Activated CD8-positive, alpha-beta memory T cell treated with anti-CD3 and anti-CD28 coated beads for 1 hour (primary cell): ENCODE measurements at places on chromosomes 7 and 10.

- no peak for DNase-seq
Observed at GRCh38 chr7:42593860-42594259, 318.0 kb downstream of the C7orf25 start.

DNA sequence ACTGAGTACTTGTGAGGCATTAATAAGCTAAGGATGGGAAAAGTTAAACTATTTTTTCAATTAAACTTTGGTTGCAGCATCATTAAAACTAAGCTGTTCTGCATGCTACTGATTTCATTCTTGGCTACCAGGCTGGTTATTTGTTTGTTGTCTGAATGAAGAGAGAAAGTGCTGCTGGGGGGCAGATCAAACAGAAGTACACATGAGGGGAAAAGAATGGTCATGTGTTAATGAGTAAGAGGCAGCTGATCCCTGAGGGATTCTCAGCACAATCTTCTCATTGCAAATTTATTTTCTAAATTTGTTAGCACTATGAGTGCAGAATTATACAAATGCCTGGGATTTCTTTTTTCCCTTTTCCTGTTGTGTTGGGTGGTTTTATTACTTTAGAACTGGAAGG is 213.2 kb upstream of the HPS1 start:
- DNase-seq, result no peak

- no peak for DNase-seq
Observed at GRCh38 chr10:130021383-130021950, 57.4 kb upstream of the EBF3 start.

DNA sequence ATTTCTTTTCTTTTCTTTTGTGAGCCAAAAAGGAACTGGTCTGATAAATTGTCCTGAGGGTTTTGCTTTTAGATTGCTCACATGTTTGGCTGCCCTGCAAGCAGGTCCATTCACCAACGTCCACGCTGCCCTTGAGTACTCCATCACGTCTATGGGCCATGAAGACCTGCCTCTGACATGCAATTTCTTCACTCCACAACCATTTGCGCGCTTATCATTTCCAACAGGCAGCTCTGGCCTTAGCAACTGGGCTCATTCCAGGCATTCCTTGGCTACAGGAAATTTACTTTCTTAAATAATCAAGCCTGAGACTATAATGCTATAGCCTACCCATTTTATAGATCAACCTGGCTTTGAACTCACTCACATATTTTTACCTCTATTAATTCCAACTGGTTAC is 408.3 kb upstream of the C7orf33 start:
- DNase-seq, result no peak

DNA sequence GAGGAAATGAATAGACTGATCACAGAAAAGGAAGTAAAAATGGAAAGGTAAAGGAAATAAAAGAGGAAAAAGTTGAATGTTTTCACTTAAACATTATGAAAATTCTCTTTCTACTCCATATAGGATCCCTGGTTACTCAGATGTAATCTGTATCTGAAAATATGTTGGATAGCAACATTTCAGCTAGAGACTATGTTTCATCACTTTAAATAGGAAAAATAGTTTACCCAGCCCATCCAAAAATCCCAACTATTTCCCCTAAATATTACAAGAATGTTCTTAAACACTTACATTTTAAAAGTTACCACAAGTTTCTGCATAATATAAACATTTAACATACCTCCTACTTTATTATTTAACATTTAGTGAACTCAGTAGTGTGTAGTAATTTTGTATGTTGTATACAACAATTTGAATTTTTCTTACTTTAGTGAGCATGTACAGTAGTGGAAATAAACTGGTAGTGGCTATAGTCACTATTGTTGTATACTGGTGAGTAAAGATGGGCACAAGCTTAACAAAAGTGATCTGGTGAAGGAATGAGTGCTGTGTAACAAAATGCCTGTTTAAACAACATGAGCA is 27.1 kb downstream of the SLF2 start:
- no peak for DNase-seq

DNA sequence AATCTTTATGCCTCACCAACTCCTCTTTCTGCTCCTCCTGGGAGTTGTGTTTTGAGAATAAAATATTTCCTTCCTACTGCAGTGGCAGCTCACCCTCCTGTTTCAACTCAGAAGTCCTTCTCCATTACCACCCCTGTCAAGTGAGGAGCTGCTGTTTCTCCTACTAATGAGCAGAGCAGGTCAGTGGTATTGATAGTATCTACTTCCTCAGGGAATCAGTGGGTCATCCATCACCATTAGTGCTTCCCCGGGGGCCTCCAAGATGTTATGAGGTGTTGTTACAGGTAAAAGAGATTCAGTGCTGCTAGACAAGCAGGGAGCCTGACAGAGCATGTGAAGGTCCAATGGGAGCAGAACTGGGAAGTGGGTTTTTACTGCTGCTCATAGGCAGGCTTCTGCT is 795.2 kb downstream of the REEP3 start:
- no peak for DNase-seq

- DNase-seq, result no peak
Observed at GRCh38 chr10:51905032-51905431, 205.6 kb upstream of the CSTF2T start.

DNA sequence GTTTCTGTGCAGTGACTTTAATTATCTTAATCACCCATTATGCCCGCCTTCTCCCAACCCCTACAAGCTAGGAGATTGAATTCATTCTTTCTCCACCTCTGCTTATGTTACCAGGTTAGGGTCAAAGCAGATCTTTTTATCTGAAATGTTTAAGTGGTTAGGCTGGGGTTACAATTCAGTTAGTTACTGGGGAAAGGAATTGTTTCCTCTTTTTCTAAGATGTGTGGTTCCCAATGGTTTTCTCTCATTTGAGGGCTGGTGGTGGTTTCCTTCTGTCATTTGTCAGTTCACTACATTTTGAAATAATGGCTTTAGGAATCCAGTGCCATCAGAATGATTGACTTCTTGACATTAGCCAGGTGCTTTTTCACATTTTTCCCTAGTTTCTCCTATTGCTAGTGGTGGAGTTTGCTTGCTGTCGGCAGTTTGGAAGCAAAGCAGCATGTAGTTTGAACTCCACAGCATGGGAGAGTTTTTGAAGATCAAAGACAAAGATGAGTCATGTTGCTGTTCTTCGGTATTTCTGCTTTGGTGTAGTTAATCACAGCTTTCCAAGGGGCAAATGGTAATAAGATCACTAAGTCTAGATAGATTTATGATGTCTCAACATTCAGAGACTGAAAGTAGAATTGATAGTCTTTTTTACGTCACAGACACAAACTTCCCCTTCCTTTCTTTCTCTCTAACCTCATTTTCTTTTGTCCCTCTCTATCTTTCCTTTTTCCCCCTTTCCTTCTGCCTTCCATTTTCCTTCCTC is 168.2 kb downstream of the SND1 start:
- DNase-seq, result no peak

GRCh38 chr7:31896925-31897324 is 173.3 kb downstream of the PDE1C start:
- DNase-seq, result no peak

- DNase-seq, result no peak
Observed at GRCh38 chr10:6726924-6727323, 146.8 kb upstream of the PRKCQ start.

- no peak for DNase-seq
Observed at GRCh38 chr10:8039321-8039881, 15.1 kb upstream of the GATA3 start.

GRCh38 chr10:71608819-71609768 is 110.5 kb downstream of the C10orf105 start:
- peak; percentile 5 for DNase-seq

DNA sequence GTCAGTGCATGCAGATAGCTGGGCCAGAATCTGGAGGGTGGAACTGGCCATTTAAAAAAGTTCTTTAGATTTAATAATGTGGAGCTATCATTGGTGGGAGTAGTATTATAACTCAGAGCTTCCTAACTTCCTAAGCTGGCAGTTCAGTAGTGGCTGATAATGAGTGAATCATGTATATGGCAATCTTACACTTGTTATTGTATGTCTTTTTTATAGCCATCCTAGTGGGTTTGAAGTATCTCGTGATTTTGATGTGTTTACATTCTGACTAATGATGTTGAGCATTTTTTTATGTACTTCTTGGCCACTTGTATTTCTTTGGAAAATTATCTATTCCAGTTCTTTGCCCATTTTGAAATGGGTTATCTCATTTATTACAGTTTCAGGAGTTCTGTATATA is 15.4 kb downstream of the TFAM start:
- no peak for DNase-seq

GRCh38 chr10:54749623-54750022 is 51.4 kb downstream of the PCDH15 start:
- DNase-seq, result no peak

GRCh38 chr7:95772298-95772770 is at the start of gene DYNC1I1:
Gene DYNC1I1 (plus strand): TSS chr7:95772554. CDS start chr7:95804730, 32,176 bp downstream.
- DNase-seq, result no peak

DNA sequence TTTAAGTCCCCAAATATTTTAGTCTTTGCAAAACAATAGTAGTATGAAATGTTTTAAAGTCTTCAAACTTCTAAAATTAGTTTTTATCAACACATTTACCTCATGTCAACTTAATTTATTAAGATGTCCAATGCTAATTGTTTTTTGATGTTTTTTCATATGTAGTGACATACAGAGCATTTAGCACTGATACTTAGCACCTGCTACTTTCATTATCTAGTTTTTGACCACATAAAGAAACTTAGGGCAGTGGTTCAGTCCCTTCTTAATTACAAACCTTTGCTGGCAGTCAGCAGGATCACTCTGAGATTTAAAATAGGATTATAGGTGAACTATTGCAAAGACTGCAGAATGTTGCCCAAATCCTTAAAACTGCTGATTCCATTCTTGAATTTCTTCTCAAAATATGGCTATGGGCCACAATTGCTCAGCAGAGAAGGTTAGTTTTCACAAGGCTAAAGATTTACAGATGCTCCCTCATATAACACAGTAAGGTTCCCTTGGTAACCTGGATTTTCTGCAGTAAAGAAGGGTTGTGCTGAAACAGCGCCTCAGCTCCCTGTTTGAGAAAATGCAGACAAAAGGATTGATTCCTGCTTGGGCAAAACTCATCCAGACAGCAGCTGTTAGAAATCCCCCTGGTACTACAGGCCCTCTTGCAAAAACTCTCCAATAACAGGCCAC is 3.4 kb downstream of the GPR85 start:
- DNase-seq, result no peak

- DNase-seq, result no peak
Observed at GRCh38 chr10:14074062-14074884, 256.5 kb downstream of the FRMD4A start.

- no peak for DNase-seq
Observed at GRCh38 chr7:122984021-122984420, 11.5 kb downstream of the TAS2R16 start.

GRCh38 chr10:95395947-95396449 is 105.2 kb upstream of the PDLIM1 start:
- DNase-seq, result no peak

- no peak for DNase-seq
Observed at GRCh38 chr10:132205650-132206376, 19.1 kb downstream of the DPYSL4 start.

DNA sequence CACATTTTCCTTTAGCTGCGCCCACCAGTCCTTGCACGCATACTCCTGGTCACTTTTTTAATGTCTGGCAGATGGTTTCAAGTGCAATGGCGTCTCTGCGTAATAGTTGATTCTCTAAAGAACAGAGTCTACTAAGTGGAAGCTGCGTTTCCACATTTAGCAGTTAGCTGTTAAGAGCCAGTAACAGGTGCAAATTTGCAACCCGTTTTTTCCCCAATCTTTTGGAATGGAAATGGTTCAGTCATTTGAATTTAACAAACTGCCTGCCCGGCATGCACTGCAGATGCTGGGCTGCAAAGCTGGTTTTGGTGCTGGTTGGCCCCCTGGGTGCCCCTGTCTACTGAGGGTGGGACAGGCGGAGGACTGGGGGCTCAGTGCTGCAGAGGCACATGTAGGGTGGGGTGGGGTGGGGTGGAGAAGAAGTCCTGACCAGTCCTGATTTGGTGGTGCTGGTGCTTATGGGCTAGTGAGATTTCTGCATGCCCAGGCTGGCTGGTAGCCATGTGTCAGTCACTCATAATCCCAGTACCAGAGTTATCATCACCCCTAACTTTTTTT is 43.9 kb downstream of the CUX1 start:
- DNase-seq, result no peak

GRCh38 chr7:142468871-142469665 is 211.2 kb upstream of the PRSS58 start:
- no peak for DNase-seq

DNA sequence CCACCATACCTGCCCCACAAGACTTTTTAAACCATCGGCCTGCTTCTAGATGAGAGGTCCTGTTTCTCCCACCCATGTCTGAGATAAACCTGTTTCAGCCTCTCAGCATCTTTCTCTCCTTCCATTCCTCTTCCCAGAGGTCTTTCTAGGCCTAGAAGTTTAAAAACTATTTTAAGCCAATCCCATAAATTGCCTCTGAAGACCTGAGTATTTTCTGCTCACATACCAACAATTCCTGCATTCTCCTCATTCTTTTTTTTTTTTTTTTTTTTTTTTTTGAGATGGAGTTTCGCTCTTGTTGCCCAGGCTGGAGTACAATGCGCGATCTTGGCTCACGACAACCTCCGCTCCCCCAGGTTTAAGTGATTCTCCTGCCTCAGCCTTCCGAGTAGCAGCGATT is 262.9 kb upstream of the AUTS2 start:
- DNase-seq, result no peak

DNA sequence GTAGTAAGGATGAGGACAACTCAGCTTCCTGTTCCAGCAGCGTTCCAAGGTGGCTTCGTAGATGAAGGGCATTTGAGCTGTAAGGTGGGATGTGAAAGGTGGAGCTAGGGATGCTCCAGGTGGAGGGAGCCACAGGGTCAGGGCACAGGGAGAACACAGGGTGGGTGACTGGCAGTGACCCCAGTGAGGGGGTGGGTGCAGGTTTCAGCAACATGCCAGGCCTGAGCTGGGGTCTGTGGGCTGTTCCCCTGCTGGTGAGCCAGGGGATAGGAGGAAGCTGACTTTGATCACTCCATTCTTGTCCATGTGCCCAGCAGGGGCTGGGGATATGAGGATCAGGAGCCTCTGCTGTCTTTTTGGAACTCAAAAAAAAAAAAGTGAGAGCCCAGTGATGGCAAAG is 33.2 kb downstream of the CDH23 start:
- no peak for DNase-seq

DNA sequence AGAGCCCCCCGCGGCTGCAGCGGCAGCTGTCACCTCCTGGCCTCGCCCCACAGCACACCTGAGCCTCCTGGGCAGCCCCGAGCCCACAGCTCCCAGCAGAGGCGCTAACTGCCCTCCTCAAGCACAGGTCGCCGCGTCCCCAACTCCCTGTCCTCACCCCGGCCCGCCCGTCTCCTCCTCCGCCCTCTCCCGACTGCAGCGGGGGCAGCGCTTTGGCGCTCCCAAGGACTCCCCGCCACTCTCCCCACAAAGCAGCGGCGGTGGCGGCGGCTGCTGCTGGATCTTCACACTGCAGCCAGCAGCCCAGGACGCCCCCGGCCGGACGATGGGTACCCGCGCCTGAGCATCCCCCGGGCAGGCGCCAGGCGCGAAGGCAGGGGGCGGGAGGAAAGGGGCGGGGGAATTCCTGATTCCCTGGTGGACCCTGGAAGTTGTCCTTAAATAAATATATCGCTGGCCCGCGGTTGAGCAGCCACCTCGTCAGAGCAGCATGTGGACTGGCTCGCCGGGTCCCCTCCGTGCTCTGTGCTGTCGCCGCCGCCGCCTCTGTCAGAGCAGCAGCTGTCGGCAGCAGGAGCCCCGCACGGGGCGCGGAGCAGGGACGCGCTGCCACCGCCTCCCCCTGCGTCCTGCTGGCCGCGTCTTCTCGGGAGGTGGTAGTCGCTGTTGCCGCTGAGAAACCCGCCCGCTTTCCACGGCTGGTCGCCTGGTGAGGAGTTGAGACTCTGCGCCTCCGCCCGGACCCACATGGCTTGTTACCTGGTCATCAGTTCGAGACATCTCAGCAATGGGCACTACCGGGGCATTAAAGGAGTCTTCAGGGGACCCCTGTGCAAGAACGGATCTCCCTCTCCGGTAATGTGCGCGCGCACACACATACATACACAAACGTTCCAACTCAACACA is at the start of gene ZNF804B:
Gene ZNF804B, plus strand, starts transcription at position 471 of the 906 bp plus-strand sequence. Its CDS starts 277 bp downstream, at position 748.
- DNase-seq, result no peak
